ENCODE measurements at places on chromosomes 6 and 20.

DNA sequence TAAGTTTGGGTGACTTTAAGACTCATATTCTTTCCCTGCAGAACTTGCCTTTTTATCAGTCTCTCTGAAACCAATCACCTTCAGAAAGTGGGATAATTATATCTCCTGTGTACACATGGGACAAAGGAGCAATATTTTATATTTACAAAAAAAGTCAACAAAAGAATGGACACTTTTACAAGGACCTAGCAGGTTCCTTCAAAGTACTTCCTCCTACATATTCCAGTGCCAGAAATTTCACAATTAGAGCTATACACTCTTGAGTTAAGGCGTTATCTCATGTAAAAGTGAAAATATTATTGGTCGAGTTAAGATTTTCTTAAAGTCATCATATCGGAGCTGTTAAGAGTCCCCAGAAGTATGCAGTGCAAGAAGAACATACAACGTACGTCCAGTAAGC lies 98.9 kb upstream of the MAFB start:
- DNase-seq: no peak

DNA sequence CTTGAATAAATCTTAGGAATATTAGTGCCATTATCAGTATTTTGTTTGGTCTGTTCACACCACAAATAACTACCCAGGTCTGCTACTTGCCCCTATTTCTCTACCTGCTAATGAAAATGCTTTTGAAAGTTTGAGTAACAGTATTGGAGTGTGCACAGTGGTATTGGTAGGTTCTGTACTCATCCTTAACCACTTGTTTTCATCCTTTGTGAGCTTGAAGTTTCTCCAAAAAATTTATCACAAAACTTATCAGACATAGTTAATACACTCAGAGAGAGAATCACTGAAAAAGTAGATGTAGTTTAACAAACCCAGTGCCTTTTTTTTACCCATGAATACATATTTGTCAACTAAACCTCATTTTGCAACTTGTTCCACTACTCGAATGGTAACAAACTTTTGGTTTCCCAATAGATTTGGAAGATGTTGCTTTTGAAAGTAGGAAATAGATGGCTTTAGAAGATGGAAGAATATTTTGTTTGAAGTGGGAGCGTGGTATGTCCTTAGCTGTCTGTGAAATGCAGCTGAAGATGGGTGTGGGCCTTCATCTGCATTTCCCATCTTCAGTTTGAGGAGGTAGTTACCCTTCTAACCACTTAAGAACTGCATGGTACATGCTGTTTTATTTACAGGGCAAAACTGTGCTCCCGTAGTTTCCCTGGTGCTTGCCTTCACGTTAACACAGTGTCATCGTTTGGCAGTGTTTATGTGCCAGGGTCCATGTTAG lies 9.0 kb downstream of the PTPN1 start:
- no peak for DNase-seq

GRCh38 chr6:31305703-31306219 lies 33.9 kb upstream of the HLA-C start:
- DNase-seq: no peak

DNA sequence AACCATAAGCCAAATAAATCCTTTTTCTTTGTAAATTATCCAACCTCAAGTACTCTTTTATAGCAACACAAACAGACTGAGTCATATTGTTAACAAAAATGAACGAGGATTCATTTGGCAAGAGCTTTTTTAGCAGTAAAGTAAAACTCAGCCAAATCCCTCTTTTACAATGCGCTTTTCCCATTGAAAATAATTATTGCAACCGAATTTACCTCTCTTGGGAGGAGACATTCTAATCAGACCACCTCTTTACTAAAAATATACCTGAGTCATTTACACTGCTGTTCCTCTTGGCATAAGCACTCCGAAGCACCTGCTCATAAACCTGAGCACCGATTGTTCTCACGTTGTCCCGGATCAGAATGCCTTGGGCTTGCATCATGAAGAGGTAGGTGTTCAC lies 57.4 kb downstream of the B4GALT5 start:
- no peak for DNase-seq

DNA sequence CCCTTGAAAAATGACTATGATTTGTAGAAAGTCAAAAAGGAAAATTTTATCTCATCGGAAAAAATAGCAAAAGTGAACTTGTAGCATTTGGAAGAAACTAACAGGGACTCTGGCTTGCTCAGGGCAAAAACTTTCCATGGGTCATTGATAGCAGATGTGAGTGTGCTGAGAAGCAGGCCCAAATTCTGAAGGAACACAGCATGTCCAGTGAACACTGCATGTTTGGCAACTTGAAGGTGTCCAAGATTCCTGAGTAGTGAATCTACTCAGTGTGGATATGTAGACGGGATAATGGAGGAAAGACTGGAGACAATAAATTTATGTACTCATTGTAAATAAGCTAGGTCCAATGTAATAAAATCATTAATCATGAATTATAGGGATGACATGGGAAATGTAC lies 8.2 kb downstream of the SLC17A2 start:
- DNase-seq: no peak

GRCh38 chr6:54935739-54936138 lies 89.2 kb downstream of the FAM83B start:
- DNase-seq: no peak

- DNase-seq: no peak
These were observed 44.0 kb upstream of the TRAM2 start for GRCh38 chr6:52620906-52621190.

GRCh38 chr6:136087986-136088385 lies 162.1 kb downstream of the MTFR2 start:
- DNase-seq: no peak

- no peak for DNase-seq
These were observed 71.9 kb downstream of the KIF16B start for GRCh38 chr20:16501301-16501700.

GRCh38 chr20:1177680-1178079 lies 7.1 kb downstream of the TMEM74B start:
- no peak for DNase-seq

- no peak for DNase-seq
These were observed 70.0 kb upstream of the SMIM29 start for GRCh38 chr6:34318499-34319470.

GRCh38 chr6:2516059-2516458 lies 234.7 kb downstream of the MYLK4 start:
- DNase-seq: no peak

GRCh38 chr20:51400051-51400926 lies 142.2 kb downstream of the NFATC2 start:
- peak; percentile 61 for DNase-seq

- DNase-seq: no peak
These were observed 41.4 kb downstream of the HLA-F start for GRCh38 chr6:29764422-29765196.

DNA sequence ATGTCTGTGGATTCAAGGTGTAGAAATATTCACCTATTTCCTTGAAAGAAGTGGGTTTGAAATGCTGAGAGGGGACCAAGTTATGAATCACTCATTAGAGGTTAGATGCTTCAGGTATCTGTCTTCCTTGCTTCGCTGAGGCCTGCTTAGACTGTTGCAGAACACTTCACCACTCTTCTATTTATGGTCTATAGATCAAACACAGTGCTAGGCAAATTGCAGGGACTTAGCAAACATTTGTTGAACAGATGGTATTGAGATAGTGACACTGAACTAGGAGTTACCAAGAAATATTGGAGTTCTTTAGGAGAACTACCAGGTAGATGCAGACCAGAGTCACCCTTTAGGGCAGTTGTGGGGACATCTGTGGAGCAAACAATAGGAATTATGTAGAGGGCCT lies 123.8 kb downstream of the RFPL4B start:
- DNase-seq: no peak
